Liver (tissue), 10 donors: ENCODE measurements at places on chromosomes 16 and 17. TPM values are rescaled to one million over a fixed set of nuclear protein-coding genes. Genes with fewer than 3 reads are reported as not detected.

The ARL17B gene
- polyA plus RNA-seq, result 3.0 TPM

The KRTAP9-4 gene
- polyA plus RNA-seq, result not detected

The PDILT gene
- polyA plus RNA-seq, result not detected

The CDH1 gene
- 37.2 TPM for polyA plus RNA-seq
